Adrenal gland (tissue), 19 donors: ENCODE measurements at places on chromosomes 4 and X. TPM values are rescaled to one million over a fixed set of nuclear protein-coding genes. Genes with fewer than 3 reads are reported as not detected.

- no peak for DNase-seq
Observed at GRCh38 chr4:91171217-91171616, 1044.0 kb downstream of the CCSER1 start.

DNA sequence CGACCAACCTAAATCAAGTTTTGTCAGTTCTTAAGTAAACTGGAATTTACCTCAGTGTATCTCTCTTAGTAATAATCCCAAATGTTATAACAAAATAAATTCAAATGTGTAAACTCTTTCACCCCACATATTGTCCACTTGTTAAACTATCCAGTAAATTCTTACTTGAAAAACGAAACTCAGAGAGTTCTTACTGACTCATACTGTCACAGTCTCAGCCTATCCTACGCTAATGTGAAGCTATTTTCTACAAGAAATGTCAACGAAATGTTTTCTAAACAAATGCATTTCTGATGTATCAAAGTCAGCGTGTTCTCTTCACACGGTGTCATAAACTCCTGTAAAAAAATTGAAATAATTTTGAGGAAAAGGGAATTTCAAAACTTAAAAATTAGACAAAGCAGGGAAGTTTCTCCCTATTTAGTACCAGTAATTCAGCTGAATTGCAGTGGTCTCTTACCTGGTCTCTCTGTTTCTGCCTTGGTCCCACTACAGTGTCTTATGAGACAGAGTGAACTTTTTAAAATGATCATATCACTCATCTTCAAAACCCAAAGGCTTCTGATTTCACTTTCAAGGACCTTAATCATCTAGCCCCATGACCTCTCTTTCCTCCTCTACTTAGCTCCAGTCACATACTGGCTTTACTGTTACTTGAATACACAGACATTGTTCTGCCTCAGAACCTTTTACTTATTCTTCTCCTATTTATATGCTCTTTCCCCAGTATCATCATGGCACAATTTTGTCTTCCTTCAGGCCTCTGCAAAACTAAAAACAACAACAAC, 63.3 kb downstream of the DCAF8L1 start:
- DNase-seq: no peak

DNA sequence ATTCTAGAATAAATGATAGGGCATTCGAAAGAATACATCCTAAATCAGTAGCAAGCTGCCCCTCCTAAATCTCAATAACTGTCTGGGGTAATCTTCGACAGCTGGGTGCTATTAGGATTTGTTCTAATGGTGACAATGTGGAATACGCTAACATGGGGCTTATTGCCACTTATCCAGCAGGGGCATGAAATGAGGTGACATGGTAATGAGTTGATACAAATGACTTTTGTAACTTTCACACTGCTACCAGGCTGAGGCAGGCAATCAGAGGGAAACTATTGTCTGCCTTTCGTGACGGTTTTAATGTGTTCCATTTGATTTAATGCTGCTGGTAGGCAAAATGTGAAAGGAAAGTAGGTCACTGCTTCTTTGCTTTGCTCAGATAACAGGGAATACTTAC, 1047.4 kb upstream of the PABPC4L start:
- DNase-seq: no peak

GRCh38 chr4:13329340-13329850, 154.7 kb downstream of the RAB28 start:
- no peak for DNase-seq

GRCh38 chrX:55159551-55159950, 60.6 kb upstream of the PAGE5 start:
- no peak for DNase-seq

DNA sequence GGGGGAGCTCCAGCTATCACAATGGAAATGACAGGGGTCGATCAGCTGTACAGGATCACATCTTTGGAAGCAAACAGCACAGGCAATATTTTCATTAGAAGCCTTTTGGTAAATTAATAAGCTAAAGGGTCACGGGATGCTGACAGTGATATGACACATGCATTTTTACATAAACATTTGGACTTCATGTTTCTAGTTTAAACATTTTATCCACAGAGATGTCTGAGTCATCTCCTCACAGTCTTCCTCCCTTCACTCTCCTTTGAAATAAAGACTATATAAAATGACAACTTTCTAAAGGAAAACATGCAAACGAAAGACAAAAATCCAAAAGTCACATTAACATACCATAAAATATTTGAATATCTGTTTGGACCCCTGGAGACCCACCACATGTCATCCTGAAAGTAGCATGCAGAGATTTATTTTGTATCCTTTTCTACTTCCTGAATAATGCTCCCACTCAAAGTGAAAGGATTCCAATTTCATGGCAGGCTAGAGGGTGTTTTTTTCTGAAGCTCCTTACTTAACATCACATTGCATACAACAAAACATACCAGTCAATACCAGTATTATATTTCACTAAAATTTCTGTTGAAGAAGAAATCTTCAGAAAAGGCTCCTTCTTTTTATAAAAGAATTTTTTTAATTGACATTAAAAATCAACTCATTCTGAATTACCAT, 200.1 kb upstream of the PPARGC1A start:
- no peak for DNase-seq

DNA sequence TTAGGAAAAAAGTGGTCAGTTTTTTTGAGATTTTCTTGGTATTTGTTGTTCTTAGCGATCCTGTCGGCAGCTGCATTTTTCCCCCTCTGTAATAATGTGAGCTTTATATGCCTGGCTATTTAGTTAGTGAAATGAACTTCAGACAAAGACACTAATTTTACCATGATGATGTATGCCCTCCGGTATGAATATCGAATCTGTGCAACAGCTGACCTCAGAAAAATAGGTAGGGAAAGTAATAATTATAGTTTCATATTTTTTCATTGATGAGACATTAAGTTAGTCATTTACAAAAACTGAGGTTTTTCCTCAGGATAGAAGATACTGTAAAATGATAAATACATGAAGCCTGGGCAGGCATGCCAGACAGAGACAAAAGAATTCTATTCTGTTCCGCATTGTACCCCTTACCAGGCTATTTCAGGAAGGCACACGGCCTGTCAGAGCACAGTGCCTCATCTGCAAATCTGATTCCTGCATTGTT, 155.8 kb downstream of the SHROOM3 start:
- no peak for DNase-seq

DNA sequence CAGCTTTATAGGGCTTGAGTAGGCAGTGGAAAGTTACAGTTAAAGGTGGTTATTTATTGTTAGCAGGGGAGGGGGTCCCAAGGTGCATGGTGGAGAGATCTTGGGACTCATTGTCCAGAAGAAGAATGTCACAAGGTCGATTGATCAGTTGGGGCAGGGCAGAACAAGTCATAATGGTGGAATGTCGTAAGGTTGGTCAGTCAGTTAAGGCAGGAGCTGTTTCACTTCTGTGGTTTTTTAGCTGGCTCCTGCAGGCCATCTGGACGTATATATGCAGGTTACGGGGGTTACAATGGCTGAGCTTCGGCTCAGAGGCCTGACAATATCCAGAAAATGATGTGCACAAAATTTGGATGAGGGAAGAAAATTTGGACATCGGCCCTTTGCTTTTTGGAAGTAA, 7.1 kb downstream of the OFD1 start:
- no peak for DNase-seq

DNA sequence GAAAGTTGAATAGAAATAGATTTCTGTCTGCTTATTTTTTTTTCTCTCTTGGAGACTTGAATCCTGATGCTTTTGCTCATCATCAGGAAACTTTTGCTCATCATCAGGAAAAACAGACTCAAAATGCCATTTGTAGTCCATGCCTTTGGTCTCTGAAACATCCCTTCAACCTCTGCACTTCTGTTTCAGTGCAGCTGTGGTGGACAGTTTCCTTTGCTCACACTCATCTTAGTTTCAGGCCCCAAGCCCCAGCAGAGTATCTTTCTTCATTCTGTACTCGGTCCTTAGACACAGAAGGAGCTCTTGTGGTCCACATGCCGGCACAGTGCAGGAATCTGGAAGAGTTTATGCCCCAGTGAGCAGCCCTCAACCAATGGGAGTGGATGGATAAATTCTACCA, 337.9 kb downstream of the PPP3CA start:
- DNase-seq: no peak

- DNase-seq: no peak
Observed at GRCh38 chr4:149718500-149718899, 97.1 kb downstream of the IQCM start.

DNA sequence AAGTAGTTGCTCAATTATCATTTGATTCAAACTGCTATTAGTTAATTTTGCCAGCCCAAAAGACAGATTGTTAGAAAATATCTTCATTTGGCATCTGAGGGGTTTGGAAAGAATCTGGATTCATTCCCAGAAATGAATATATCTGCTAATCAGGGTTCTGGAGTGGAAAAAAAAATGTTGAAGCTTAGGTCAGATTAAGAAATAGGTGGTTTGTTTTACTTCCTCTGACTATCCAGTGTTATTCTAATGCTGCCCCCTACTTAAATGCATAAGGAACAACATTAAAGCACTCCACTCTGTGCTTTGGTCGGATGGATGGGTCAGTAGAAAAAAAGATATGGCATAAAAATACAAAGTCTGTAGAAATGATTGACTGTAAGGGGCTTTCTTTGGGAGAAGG, 89.0 kb downstream of the LUZP4 start:
- no peak for DNase-seq

- DNase-seq: peak; percentile 73
Observed at GRCh38 chrX:41381685-41382084, 47.7 kb downstream of the DDX3X start.

DNA sequence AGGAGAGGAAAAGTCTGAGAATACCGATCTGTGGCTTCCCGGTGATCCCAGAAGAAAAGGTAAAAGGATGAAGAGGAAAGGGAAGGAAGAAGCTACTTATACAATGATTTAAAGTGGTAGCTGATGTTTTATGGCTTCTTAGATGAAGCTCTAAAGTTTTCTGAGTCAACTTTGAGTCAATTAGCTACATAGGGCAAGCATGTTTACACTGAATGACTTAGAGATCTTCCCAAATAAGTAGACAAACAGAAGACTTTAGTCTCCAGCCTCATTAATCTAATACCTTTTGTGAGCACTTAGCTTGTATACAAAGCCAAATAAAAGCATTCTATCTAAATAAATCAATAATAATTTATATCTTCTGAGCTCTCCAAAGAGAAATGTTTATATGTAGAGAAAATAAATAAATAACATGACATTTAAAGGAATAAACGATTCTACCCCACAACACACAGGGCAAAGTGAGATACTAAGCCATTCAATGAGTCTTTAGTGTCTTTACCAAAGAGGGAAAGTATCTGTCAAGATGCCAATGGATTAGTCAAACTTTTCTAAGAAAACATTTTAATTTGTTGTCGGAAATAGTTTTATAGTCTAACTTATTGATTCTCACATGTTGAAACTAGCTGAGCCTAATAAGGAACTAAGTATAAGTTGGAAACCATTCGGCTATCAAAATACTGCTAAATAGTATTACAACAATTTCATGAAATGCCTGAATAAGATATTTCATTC, 46.0 kb upstream of the TMEM184C start:
- no peak for DNase-seq

GRCh38 chrX:101108284-101108683, 10.3 kb downstream of the CENPI start:
- DNase-seq: no peak

GRCh38 chrX:1836683-1837082, 221.8 kb downstream of the ASMT start:
- no peak for DNase-seq

GRCh38 chr4:45323453-45324058, 597.2 kb upstream of the GNPDA2 start:
- DNase-seq: no peak

DNA sequence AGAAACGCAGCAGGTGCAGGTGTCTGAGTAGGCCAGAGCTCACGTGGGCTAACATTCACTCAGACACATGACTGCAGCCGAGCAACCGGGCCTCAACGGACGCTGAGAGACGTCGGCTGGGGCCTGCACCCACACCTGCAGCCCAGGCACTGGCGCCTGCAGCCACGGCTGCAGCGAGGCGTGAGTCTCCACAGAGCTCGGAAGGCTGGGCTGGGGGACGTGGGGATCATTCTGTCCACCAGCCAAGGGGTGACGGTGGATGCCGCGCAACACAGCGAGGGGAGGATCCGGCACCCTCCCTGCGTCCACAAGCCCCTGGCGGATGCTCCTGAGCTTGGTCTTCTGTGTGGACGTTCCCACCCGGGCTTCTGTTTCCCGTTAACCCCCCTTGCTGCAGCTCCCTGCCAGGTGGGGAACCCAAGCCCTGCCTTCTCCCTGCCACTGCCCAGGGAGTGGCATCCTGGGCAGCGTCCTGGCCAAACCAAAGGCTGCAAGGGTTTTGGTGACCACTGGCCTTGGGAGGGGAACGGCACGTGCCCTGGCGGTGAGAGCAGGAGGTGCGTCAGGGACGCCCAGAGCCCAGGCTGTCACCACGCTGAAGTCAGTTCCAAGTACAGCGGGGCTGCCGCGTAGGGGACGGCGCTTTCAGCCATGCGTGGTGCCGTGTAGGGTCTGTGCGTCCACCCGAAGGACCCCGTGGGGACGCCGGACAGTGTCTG, 16.3 kb downstream of the PPP2R3B start:
- no peak for DNase-seq

DNA sequence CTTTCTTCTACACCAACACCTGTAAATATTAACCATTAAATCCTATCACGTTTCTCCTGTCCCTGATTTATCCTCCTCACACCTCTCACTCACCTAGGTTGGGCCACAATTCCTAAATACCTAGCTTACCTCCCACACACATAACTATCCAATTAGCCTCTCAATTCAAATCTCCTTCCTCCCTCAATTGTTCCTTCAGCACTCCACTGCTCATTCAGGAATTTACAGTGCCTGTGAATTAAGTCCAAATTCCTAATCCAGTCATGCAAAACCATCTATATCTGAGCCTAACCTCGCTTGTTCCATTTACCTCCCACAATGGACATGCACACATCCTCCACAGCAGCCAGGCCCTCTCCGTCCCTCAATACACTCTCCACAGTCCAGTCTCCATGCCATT, 17.5 kb downstream of the ANXA5 start:
- no peak for DNase-seq

DNA sequence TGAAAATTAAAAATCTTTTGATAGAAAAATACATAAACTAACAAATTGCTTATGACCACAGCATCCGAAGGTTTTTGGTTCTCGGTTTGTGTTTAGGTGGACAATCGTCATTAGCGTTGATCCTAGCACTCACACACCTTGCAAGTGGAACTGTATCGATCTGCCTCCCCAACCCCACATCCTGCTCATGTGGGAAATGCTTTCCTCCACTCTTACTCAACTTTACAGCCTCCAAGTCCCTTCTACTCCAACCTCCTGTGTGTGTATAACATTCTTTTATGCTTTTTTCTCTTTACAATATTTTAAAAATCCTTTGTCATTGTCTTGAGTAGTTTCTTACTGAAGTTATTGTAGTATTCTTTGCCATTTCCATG, 15.6 kb upstream of the TMEM131L start:
- no peak for DNase-seq

ADH7 gene
- not detected for total RNA-seq

PAGE5 gene
- total RNA-seq: not detected

CFAP99 gene
- 0.18 TPM for total RNA-seq

MAGEB2 gene
- total RNA-seq: not detected

PNPLA4 gene
- total RNA-seq: 53.8 TPM

IQSEC2 gene
- total RNA-seq: 37.5 TPM

SMARCA1 gene
- 145 TPM for total RNA-seq

WAS gene
- total RNA-seq: 20.0 TPM

DCAF12L2 gene
- total RNA-seq: 0.47 TPM

GRPR gene
- total RNA-seq: 0.61 TPM

PGAM4 gene
- total RNA-seq: not detected

MAGEB1 gene
- total RNA-seq: not detected

RTL9 gene
- not detected for total RNA-seq

PNMA6F gene
- total RNA-seq: 0.19 TPM

SERTM2 gene
- 0.22 TPM for total RNA-seq

KDR gene
- 40.1 TPM for total RNA-seq

ASMT gene
- total RNA-seq: not detected
